ENCODE measurements at places on chromosomes 5 and 9.

GRCh38 chr5:135034236-135034962 is 371 bp upstream of the PITX1 start:
- peak; percentile 36 for DNase-seq

DNA sequence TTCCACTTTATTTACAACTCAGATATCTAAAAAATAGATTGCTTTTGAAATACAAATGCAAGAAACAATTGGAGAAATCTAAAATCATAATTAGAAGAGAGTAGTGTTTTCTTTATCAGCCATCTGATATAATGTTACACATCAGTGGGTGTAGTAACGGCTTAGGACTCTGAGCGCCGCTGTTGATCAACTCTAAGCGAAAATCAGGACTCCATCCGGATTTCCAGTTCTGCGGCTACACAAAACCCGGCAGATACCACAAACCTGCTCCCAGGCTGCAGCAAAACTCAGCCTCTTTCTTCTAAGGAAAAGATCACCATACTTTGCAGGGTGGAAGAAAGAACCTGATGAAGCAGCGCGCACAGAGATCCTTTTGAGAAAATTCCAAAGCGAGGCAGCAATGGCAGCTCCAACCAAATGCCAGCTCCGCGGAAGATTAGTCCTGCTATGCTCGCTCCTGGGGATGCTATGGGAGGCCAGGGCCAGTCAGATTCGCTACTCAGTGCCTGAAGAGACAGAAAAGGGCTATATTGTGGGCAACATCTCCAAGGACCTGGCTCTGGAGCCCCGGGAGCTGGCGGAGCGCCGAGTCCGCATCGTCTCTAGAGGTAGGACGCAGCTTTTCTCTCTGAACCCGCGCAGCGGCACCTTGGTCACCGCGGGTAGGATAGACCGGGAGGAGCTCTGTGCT is at the start of gene PCDHGA9:
PCDHGA9 (plus strand) TSS at position 226 of the 691 bp plus-strand sequence; CDS start at position 401, 175 bp downstream.
- DNase-seq: no peak

DNA sequence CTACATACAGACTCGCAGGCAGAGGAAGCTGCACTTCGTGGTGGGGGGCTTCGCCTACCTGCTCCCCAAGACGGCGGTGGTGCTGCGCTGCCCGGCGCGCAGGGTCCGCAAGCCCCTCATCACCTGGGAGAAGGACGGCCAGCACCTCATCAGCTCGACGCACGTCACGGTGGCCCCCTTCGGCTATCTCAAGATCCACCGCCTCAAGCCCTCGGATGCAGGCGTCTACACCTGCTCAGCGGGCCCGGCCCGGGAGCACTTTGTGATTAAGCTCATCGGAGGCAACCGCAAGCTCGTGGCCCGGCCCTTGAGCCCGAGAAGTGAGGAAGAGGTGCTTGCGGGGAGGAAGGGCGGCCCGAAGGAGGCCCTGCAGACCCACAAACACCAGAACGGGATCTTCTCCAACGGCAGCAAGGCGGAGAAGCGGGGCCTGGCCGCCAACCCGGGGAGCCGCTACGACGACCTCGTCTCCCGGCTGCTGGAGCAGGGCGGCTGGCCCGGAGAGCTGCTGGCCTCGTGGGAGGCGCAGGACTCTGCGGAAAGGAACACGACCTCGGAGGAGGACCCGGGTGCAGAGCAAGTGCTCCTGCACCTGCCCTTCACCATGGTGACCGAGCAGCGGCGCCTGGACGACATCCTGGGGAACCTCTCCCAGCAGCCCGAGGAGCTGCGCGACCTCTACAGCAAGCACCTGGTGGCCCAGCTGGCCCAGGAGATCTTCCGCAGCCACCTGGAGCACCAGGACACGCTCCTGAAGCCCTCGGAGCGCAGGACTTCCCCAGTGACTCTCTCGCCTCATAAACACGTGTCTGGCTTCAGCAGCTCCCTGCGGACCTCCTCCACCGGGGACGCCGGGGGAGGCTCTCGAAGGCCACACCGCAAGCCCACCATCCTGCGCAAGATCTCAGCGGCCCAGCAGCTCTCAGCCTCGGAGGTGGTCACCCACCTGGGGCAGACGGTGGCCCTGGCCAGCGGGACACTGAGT is 255.9 kb downstream of the SAXO1 start:
- DNase-seq: no peak

- no peak for DNase-seq
Measured at GRCh38 chr5:94744906-94745305, 126.4 kb downstream of the SLF1 start.

GRCh38 chr9:75588808-75589207 is 301.7 kb upstream of the PCSK5 start:
- no peak for DNase-seq

- DNase-seq: no peak
Measured at GRCh38 chr5:172035049-172035448, 28.6 kb upstream of the FBXW11 start.

DNA sequence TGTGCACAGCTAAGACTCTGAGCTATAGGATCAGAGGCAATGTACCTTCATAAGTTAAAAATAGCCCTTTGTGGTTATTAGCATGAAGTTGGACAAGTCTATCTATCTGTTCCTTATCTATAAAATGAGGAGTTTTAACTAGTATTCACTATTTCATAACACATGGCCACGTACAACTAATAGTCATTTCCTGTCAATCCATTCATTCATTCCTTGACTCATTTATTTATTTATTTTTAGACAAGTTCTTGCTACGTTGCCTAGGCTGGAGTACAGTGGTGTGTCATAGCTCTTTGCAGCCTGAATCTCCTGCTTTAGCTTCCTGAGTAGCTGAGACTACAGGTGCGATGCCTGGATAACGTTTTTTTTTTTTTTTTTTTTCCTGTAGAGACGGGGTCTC is 92.1 kb downstream of the NR3C1 start:
- DNase-seq: no peak

GRCh38 chr5:5650242-5650641 is 227.8 kb downstream of the ICE1 start:
- DNase-seq: no peak

All from activated naive CD4-positive, alpha-beta T cell treated with anti-CD3 and anti-CD28 coated beads, Interleukin-2, amount 50 U/mL, for 16 hours (primary cell).